ENCODE measurements at places on chromosomes 11 and 22.

- no peak for DNase-seq
These were observed 1.6 kb upstream of the WT1 start for GRCh38 chr11:32436751-32437494.

GRCh38 chr22:19810381-19811201 is 44.1 kb downstream of the GNB1L start:
- no peak for DNase-seq

DNA sequence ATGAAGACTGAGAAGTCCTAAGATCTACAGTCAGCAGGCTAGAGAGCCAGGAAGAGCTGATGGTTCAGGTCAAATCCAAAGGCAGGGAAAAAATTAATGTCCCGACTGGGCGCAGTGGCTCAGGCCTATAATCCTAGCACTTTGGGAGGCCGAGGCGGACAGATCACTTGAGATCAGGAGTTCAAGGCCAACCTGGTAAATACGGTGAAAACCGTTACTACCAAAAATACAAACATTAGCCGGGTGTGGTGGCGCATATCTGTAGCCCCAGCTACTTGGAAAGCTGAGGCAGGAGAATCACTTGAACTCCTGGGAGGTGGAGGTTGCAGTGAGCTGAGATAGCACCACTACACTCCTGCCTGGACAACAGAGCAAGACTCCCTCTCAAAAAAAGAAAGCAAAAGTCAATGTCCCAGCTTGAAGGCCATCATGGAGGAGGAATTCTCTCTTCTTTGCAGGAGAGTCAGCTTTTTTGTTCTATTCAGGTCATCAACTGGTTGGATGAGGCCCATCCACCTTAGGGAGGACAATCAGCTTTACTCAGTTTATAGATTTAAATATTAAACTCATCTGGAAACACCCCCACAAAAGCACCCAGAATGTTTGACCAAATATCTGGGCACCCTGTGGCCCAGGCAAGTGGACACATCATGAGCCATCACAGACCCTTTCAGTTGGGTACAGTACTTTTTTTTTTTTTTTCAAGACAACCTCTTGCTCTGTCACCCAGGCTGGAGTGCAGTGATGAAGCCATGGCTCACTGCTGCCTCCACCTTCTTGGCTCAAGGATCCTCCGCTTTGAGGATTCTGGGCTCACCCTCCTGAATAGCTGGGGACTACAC is 4.3 kb upstream of the ZC3H7B start:
- DNase-seq = no peak

DNA sequence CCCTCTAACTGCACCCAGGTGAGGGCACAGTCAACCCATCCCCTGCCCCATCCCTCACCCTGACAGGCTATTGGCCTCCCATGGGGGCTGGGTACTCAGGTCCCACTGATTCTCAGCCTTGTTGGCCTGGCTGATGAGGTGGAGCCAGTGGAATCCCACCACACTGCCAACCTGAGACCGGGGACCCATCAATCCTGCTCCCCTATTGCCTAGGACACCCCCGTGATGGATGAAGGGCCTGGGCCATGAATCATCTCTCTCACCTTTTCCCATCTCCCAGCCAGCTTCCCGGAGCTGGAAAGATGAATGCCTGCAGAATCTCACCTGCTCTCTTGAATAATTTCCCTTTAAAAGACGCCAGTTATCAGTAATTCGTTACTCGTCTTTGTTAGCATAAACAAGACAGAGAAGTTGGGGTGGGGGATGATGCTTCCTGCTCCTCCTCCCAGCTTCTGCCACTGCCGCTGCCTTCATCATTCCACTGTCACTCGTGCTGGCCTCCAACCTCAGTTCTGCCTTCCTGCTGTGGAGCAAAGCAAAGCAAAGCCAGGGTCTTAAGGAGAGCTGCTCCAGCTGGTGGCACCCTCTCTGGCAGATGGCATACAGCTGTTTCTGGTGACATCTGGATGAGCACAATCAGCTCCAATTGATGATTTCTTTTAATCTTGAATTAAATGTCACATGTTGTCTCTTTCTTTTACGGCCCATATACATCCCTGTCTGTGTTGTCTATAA is 204.0 kb upstream of the NECTIN1 start:
- DNase-seq = no peak

DNA sequence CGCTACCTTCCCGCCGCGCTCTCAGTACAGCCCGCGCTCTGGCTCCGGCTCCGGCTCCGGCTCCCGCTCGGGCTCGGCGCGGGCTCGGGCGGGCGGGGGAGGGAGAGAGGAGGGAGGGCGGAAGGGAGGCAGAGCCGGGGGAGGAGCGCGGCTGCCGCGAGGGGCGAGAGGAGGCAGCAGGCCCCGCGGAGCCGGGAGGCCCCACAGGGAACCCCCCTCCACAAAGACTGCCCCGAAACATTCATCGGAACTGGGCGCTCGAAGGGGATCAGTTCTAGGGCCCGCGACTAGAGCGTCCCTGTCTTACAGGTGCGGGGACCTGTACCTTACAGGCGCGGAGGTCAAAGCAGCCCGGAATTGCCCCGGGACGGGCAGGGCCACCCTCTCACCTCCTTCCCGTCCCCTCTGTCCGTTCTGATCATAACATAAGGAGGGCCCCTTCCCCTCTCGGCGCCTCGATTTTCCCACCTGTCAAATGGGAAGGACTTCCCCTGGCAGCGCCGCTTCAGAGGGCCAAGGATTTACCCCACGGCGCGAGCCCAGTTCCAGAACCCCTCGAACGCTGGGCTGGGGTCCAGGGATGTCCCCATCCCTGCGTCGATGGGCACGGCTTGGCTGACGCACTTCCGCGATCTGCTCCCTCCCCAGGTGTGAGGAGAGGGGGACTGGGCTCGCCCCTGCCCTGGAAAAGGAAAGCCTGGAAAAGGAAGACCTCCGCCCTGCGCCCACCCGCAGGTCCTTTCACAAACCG is at the start of gene SHISA8:
TSS of gene SHISA8 (minus strand) at position 40 of the 751 bp plus-strand sequence. CDS start 407 bp downstream, outside the sequence.
- DNase-seq = peak; percentile 34

GRCh38 chr11:111176603-111177002 is 68.9 kb upstream of the POU2AF2 start:
- no peak for DNase-seq

GRCh38 chr11:104104664-104105063 is 59.3 kb downstream of the PDGFD start:
- DNase-seq = no peak

- DNase-seq = no peak
These were observed 2.6 kb downstream of the RRAS2 start for GRCh38 chr11:14356342-14356741.

- DNase-seq = no peak
These were observed 16.3 kb downstream of the FXYD6 start for GRCh38 chr11:117860139-117860538.

DNA sequence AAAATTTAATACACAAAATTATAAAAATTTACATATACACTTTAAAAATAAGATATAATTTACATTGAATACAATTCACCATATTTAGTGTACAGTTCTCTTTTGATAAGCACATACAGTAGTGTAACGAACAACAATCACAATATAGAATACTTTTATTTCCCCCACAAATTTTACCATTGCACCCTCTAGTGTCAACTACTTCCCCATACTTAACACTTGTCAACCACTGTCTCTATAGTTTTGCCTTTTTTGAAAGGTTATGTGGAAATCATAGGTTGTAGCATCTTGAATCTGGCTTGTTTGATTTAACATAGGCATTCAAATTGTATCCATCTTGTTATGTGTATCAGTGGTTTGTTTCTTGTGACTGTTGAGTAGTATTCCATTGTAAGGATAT is 21.3 kb upstream of the PANX1 start:
- DNase-seq = no peak

- DNase-seq = no peak
These were observed 3.8 kb downstream of the ACY3 start for GRCh38 chr11:67646535-67647336.
